ENCODE measurements at places on chromosomes 11 and 22. TPM values are rescaled to one million over a fixed set of nuclear protein-coding genes. Genes with fewer than 3 reads are reported as not detected.

Gene NXPE4
- not detected for total RNA-seq

Gene DBX1
- not detected for total RNA-seq

Gene NPTXR
- 2.3 TPM for total RNA-seq

Gene POU2AF2
- not detected for total RNA-seq

Gene LRRN4CL
- 0.38 TPM for total RNA-seq

Gene LDHA
- 629 TPM for total RNA-seq

Gene CD6
- 0.33 TPM for total RNA-seq

Gene ANAPC15
- 45.3 TPM for total RNA-seq

Gene FAM168A
- 33.8 TPM for total RNA-seq

Gene DCPS
- total RNA-seq = 14.1 TPM

Gene NLRP14
- total RNA-seq = not detected

Gene B3GAT1
- total RNA-seq = under 0.01 TPM

Gene MIEF1
- 26.6 TPM for total RNA-seq

Gene XBP1
- total RNA-seq = 181 TPM

Gene OR52N4
- not detected for total RNA-seq

Gene TRIM51
- not detected for total RNA-seq

Gene DMC1
- 0.98 TPM for total RNA-seq

Gene KCNJ11
- 0.38 TPM for total RNA-seq

Gene MUC6
- total RNA-seq = not detected

Gene CYTH4
- total RNA-seq = not detected

Gene F2
- 0.13 TPM for total RNA-seq

Gene ARHGAP8
- total RNA-seq = 8.9 TPM

Gene EIF3F
- 777 TPM for total RNA-seq

Gene MYEOV
- 1.0 TPM for total RNA-seq

Gene CHST1
- 0.63 TPM for total RNA-seq

Gene DKK3
- total RNA-seq = 83.7 TPM

Gene POLA2
- 6.7 TPM for total RNA-seq

Gene ATG2A
- 29.9 TPM for total RNA-seq

Gene VWA5A
- total RNA-seq = 3.1 TPM

Gene YAP1
- 143 TPM for total RNA-seq

Gene FBLN1
- total RNA-seq = 43.8 TPM

Gene LINC01488
- not detected for total RNA-seq

Gene HBE1
- total RNA-seq = not detected

Gene NLRP10
- total RNA-seq = under 0.01 TPM

Gene LRRC32
- 2.4 TPM for total RNA-seq

Gene MRGPRX3
- total RNA-seq = not detected

Gene CABP4
- not detected for total RNA-seq

All from mesangial cell (primary cell).